Ascending aorta (tissue), 2 donors: ENCODE measurements at places on chromosomes 5 and 9.
A peak's percentile ranks its signal among the peaks of the same experiment; 100 is the strongest.

GRCh38 chr5:66454186-66455078 is 141.8 kb upstream of the MAST4 start:
- DNase-seq = no peak

DNA sequence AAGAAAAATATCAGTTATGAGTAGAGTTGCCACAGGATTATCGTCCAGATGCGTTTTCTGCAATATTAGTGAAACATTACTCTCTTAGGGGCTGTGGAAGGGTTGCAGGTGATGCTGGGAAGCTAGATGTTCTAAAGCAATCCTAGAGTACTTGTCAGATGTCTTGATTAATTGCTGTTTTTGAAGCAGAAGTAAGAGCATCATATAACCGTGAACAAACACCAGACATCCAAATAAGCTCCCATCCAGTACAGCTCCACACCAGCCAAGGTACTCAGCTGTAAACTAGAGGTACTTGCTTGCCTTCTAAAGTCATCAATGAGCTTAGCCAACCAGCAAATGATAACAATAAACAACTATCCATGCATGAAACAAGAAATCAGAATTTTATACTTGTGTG is 131.1 kb downstream of the ST8SIA4 start:
- DNase-seq = no peak

DNA sequence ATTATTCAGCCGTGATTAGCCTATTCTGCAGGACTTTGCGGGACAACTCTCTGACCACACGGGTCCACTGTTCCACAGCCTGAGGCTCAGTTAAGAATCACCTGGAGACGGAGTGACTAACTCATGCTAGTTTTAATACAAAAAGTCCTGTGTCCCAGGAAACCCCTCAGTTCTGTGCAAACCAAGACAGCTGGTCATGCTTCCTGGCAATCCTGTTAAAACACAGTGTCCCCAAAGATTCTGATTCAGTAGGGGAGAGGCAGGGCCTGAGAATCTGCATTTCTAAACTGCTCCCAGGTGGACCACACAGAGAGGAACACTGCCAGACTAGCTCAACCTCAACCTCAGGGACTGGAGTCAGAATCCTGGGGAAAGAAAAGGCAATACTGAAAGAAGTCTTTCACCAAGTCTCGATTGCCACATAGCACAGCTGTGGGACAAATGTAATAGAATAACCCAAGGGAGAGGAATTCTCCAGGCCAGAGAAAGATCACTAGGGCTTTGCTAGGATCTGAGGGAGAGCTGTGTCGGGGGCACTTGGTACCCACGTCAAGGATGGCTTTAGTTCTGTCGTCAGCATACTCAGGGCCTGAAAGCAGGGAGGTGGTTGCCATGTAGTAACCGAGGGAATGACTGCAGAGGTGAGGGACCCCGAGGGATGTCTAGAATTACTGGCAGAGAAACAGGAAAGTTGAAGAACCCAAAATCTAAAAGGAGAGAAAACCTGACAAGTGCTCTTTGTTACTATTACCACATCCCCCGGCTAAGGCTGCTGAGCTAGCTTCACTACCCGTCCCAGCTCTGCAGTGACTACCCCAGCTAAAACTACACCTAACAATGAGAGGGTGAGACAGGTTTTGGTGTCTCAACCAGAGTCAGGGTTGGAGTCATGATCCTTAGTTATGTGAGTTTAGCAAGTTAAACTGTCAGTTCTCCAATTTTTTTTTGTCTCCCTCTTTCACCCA is 8.6 kb downstream of the SUSD1 start:
- DNase-seq = no peak

DNA sequence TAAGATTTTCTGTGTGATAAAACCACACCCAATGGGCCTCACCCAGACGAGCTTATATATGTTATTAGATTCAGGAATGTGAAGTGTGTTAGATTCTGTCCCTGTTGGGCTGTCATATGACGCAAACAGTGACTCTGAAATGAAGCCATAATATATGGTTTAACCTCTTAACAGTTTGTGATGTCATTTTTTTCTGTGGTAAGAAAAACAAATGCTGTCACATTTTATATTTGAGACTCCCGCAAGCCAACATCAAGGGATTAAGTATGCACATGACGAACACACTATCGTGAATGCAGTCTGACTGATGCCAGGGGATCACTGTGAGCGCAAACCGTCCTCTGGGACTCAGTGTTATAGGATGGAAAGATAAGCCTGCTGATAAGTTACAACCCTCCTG is 321.7 kb downstream of the SH3GL2 start:
- DNase-seq = no peak

DNA sequence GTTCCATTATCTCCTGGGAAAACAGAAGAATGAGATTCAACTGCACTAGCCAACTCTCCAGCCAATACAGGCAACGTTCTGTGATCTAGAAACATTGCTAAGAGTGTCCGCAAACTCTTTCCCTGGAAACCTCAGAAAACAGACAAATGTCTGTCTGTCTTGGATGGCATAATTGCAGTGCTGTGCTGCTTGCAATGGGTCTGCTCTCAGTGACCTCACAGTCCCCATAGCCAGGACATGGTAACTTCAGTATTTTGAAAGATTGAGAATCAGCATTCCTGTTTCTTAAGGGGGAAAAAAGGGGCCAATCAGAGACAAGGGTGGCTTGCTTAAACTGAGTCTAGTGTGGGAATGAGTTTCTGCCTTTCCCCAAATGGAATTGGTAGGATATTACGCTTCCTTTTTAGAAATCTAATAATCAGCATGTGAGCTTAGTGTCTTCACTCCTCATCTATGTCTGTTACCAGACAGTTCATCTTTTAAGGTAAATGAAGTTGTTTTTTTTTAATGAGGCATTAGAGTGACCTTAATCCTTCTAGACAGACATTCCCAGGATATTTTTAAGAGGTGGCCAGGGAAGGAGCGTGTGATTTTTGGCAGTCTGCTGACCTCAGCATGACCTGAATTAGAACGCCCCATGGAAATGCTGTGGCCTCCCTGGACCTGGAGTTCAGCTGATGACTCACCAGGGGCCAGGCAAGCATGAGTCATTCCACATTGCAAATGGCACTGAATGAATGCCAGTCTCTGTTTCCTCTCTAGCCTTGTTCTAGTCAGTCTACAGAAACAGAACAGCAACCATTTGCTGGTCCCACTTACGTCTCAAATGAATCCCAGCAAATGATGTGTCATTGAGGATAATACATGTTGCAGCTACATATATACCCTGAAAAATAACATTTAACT is 210.2 kb upstream of the ACTBL2 start:
- DNase-seq = peak; percentile 92

DNA sequence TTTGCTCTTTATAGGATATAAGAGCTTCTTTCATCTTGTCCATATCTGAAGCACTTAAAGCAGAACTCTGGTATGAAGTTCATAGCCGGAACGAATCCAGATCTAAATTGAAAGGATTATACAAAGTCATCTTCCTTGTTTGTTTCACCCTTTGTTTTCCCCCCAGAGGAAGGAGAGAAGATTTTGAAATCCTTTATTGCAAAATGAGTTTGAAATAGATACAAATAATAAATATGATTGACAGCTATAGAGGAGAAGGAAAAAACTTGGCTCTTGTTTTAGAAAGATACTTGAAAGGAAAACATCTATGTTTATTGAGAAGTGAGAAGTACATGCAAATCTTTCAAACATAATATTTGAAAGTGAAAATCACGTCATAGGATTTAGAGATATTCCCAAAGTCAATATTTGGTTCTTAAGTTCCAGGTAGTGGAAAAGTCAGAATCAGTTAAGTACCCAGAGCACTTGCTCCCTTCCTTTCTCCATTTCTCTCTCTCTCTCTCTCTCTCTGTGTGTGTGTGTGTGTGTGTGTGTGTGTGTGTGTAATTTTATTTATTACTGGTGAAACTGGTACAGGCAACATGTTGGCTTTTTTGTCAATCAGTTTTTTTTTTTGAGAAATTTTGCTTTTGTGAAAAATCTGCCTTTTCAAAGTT is 27.2 kb downstream of the PAM start:
- DNase-seq = no peak

GRCh38 chr5:66882606-66883227 is 286.5 kb downstream of the MAST4 start:
- no peak for DNase-seq
